Breast epithelium (tissue), 4 donors: ENCODE measurements at places on chromosomes 6 and 20. TPM values are rescaled to one million over a fixed set of nuclear protein-coding genes. Genes with fewer than 3 reads are reported as not detected.

TGM3 gene
- not detected for total RNA-seq

C20orf202 gene
- total RNA-seq = 0.48 TPM

RWDD2A gene
- 3.7 TPM for total RNA-seq

SPTLC3 gene
- 7.9 TPM for total RNA-seq

SLC17A2 gene
- total RNA-seq = not detected

PACRG gene
- total RNA-seq = 4.6 TPM

TFEB gene
- total RNA-seq = 18.4 TPM

GNMT gene
- total RNA-seq = 0.32 TPM

SLC22A3 gene
- 5.9 TPM for total RNA-seq

PRDM13 gene
- not detected for total RNA-seq

KCNB1 gene
- total RNA-seq = 21.8 TPM

LMBRD1 gene
- 88.7 TPM for total RNA-seq

PPP1R3G gene
- total RNA-seq = 3.2 TPM

TSBP1 gene
- not detected for total RNA-seq

IL20RA gene
- total RNA-seq = 1.6 TPM

AKAP7 gene
- total RNA-seq = 15.7 TPM

TMEM217 gene
- total RNA-seq = not detected

GID8 gene
- 36.7 TPM for total RNA-seq

CNR1 gene
- 30.2 TPM for total RNA-seq

DDRGK1 gene
- total RNA-seq = 91.8 TPM

PPP1R16B gene
- 10.8 TPM for total RNA-seq

GHRH gene
- total RNA-seq = not detected

CFAP61 gene
- 0.33 TPM for total RNA-seq

SNAP25 gene
- 0.32 TPM for total RNA-seq

GRM4 gene
- not detected for total RNA-seq

HAO1 gene
- not detected for total RNA-seq

GATA5 gene
- 0.73 TPM for total RNA-seq

BMP5 gene
- total RNA-seq = 1.3 TPM

CST7 gene
- total RNA-seq = 2.5 TPM

GPR63 gene
- total RNA-seq = 0.98 TPM

BFSP1 gene
- 2.8 TPM for total RNA-seq

SAMD3 gene
- total RNA-seq = 0.33 TPM

BLCAP gene
- 81.8 TPM for total RNA-seq

AHCY gene
- 105 TPM for total RNA-seq

MCHR2 gene
- not detected for total RNA-seq

FAM83B gene
- total RNA-seq = 8.8 TPM

SLC17A3 gene
- not detected for total RNA-seq

SLC52A3 gene
- 0.16 TPM for total RNA-seq

FOXC1 gene
- total RNA-seq = 13.2 TPM

CFAP206 gene
- 0.64 TPM for total RNA-seq

MYO6 gene
- 89.5 TPM for total RNA-seq

VSTM2L gene
- 0.48 TPM for total RNA-seq

MAP7 gene
- 16.4 TPM for total RNA-seq

HTR1B gene
- total RNA-seq = not detected

MAP3K4 gene
- total RNA-seq = 45.2 TPM

MICB gene
- total RNA-seq = 4.6 TPM

MAN1A1 gene
- 481 TPM for total RNA-seq

ADGRF5 gene
- total RNA-seq = 41.6 TPM

ENPP3 gene
- 0.98 TPM for total RNA-seq

FOXS1 gene
- total RNA-seq = 0.98 TPM

SLC2A10 gene
- 26.9 TPM for total RNA-seq

MOG gene
- not detected for total RNA-seq

BHLHE23 gene
- total RNA-seq = not detected

DUSP22 gene
- 59.0 TPM for total RNA-seq
